HAP-1 (cell line): ENCODE measurements at places on chromosomes 6 and 20.

DNA sequence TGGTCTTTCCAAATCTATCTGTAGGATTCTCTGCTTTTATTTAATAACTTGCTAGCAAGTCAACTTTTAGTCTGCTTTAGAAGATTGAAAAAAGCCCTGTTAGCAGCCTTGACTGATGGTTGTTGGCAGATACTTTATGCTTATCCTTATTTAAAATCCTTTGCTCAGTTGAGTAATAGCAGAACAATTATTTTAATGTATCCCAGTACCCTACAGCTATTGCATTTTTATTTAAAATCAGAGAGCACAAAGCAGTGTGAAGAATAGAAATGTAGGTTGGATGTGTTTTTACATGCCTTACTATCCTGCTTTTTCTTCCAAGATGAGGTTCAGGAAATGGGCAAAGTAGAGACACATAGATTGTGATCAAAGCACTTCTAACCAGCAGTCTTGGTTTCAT lies 147.1 kb upstream of the LAMP5 start:
- DNase-seq = no peak

DNA sequence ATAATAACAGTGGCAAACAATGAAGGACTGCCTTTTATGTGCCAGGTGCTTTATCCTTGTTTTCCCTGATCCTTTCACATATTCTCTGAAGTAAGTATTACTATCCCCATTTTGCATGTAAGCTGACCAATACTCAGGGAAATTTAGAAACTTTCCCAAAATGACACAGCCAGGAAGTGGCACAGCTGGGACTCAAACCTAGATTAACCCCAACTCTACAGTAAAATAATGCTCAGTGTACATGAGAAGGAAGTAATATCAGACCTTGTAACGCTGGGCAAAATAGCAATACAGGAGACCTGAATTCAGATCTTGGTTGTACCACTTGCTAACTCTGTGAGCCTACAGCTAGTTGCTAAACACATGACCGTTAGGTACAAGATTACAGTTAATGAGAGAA lies 26.8 kb upstream of the NRSN1 start:
- DNase-seq = no peak

DNA sequence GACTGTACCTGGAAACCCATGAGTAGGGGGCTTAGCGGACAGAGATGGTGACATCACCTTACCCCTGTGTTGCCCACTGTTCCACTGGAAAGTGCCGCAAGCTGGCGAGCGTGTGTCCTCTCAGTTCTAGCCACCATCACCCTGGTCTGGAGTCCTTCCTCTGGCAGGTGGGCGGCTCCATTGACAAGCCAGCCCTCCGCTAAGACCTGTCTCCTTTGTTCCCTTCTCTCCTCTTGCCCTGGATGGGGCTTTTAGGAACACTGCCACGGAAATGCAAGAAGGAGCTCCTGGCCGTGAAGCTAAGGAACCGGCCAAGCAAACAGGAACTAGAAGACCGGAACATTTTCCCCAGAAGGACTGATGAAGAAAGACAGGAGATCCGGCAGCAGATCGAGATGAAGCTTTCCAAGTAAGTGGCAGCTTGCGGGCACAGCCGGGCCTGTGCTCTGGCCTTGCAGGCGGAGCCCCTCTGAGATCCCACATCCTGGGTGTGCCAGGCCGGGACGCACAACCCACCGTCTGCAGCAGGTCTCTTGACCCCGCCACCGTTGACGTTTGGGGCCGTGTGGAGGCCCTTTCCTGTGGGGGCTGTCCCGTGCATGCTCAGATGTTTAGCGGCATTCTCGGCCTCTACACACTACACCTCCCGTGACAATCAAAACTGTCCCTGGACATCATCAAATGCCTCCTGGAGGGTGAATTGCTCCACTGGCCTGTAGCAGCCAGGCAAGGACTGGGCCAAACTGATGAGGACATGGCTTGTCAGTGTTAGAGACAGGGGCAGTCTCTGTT lies 127.5 kb downstream of the SYCP2 start:
- DNase-seq = peak; percentile 5

DNA sequence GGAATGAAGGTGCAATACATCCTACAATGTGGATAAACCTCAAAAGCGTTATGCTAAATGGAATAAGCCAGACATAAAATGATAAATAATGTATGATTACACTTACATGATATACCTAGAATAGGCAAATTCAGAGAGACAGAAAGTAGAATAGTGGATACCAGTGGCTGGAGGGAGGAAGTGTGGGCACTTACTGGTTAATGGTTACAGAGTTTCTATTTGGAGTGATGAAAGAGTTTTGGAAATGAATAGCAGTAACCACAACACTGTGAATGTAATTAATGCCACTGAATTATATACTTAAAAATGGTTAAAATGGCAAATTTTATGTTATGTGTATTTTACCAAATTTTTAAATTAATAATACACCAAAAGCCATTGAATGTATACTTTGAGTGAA lies 71.4 kb upstream of the CST7 start:
- no peak for DNase-seq

- no peak for DNase-seq
These were observed 11.1 kb downstream of the MTHFD1L start for GRCh38 chr6:150876598-150876997.
